Left colon (tissue), 2 donors: ENCODE measurements at places on chromosomes 4 and X.

- DNase-seq = no peak
These were observed 257.3 kb upstream of the NEIL3 start for GRCh38 chr4:177052211-177052934.

- no peak for DNase-seq
These were observed 15.1 kb downstream of the S100G start for GRCh38 chrX:16665089-16665488.

GRCh38 chr4:93983140-93983539 is 154.6 kb downstream of the ATOH1 start:
- no peak for DNase-seq

- no peak for DNase-seq
These were observed 85.5 kb downstream of the RTL3 start for GRCh38 chrX:78573630-78574029.

GRCh38 chrX:118074196-118074595 is 42.4 kb downstream of the KLHL13 start:
- DNase-seq = no peak

GRCh38 chrX:69305333-69306062 is 140.2 kb upstream of the PJA1 start:
- DNase-seq = no peak
